ENCODE measurements at places on chromosomes 3 and 15. TPM values are rescaled to one million over a fixed set of nuclear protein-coding genes. Genes with fewer than 3 reads are reported as not detected.

DNA sequence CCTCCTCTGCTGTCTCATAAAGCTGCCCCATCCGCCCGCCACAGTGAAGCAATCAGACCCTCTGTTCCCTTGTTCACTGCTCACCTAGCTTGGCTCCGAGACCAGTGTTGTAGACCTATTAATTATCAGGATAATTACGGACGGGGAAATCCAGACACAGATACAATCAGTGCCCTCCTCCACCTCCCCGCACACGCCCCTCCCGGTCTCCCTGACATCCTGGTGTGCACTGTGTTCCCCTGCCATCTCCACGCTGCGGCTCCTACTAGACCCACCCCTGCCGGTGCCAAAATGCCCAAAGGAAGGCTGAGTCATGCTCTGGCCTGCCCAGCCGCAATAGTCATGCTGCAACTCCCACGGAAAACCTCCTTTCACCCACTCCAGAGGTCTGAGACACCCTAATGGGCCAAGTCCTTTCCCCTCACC, 277.3 kb upstream of the TLE3 start:
- DNase-seq: no peak

- DNase-seq: no peak
These were observed 4.8 kb upstream of the RHOV start for GRCh38 chr15:40878785-40879184.

GRCh38 chr3:148707601-148708380, 10.1 kb downstream of the AGTR1 start:
- DNase-seq: no peak

- DNase-seq: no peak
These were observed 54.3 kb downstream of the BDH1 start for GRCh38 chr3:197501496-197501878.

DNA sequence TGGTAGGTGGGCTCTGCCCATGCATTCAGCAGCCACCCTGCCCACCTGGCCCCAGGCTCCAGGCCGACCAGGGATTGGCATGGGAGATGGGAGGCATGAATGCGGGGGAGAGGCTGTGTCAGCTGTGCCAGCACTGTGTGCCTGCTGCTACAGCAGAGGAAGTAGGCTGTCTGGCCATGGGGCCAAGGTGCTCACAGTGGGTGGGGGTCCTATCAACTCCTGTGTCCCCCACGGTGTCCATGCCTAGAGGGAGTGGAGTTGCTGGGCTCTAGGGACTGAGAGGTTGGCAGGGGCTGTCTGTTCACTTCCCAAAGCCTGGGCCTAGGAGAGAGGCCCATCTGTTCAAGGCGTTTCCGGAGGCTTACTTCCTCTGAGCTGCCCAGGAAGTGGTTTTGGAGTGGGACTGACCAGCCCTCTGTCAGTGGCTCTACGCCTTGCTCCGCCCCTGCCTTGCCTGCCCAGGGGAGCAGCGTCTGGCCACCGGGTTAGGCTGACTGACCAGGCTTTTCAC, 5.8 kb downstream of the PRKCD start:
- DNase-seq: peak; percentile 72

DNA sequence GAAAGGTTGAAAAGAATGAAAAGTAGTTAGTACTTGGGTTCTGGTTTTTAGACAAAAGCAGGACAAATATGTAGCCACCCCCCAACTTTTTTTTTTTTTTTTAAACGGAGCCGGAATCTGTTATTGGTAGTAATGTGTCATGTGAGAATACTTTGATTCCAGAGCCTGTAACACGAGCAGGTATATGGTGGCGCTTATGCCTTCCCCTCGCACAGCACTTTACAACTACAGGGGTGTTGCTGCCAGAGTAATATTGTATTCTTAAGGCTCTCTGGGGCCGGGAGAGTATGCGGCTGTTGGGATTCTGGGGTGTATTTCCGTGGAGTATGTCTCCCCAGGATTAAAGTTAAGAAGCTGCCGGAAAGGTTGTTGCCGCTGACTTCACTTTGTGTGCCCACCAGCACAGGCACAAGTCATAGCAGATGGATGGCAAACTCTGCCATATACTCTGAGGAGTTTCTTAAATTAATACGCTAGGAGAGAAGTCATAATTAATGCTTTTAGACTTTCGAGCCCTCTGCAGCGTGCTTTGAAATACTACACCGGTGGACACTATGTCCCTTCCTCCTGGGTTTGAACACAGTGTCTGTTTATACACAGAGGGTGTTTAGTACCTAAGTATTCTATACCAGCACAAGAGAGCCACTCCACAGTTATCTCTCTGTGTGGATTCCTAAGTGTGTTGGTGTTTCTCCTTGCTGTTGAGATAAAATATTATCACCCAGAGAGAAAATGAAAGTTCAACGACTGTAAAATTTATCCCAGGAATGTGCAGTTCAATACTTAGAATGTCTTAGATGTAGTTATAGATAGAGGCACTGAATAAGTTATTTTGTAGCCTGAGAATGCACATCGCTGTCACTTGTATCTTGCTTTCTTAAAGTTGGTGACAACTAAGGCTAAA, 1.4 kb downstream of the MBNL1 start:
- DNase-seq: peak; percentile 51

The ASB14 gene
- 0.45 TPM for polyA plus RNA-seq

The IMPG2 gene
- 1.7 TPM for polyA plus RNA-seq

The CHDH gene
- polyA plus RNA-seq: 0.98 TPM

The NPAP1 gene
- 0.06 TPM for polyA plus RNA-seq

The GOLGA8J gene
- 0.20 TPM for polyA plus RNA-seq

The OXTR gene
- 5.4 TPM for polyA plus RNA-seq

All from muscle of back (tissue), 13 donors.